Activated CD4-positive, alpha-beta T cell treated with anti-CD3 and anti-CD28 coated beads, Interleukin-2, amount 50 U/mL, for 48 hours (primary cell): ENCODE measurements at places on chromosomes 1 and 21.

DNA sequence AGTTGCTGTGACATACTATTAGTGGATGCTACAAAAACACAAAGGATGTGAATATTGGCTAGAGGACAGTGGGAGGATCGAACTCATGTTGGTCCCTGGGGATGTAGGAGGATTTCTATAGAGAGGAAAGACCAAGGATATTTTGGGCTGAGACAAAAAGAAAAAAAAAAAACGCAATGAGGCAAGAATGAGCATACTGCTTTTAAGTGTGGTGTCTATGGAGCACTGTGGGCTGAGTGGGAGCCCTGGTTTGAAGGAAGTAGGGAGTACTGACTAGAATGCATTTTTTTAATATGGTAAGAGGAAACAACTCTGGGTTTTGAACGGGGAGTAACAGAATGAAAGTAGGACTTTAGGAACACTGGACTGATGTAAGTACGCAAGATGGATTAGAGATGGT lies 450.7 kb downstream of the NEGR1 start:
- no peak for DNase-seq

DNA sequence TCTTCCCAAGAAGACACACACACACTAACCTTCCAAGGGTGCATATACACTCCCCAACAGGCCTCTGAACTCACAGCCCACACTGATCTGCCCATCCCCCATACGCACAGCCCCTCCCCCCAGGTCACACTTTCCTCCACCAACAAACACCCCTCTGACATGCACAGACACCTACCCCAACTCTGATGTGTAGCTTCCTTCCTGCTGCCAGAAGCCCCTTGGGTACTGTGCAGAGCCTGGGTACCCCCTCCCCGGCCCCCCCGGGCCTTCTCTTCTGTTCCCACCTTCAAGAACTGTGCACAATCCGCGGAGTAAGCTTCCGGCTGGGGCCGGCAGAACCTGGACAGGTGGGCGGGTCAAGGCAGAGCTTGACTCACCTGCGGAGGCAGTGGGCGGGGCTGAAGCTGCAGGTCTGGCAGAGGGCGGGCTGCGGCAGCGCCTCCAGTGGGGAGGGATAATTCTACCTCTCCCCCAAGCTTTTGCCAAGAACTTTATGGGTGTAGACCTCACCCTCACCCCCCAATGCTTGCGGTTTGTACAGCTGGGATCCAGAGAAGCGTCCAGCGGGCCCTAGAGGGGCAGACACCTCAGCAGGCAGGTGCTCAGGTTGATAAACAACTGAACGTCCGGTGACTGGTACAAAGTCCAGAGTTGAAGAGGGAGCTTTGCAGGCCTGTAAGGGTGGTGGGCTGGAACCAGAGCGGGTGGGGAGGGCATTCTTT lies at the start of gene C1orf210:
Gene C1orf210 (minus strand): TSS at position 313 of the 722 bp plus-strand sequence. CDS start 2,311 bp downstream, outside the sequence.
- no peak for DNase-seq

GRCh38 chr1:204128964-204129896 lies 22.6 kb downstream of the ETNK2 start:
- DNase-seq: peak; percentile 61

- no peak for DNase-seq
Observed at GRCh38 chr1:223478606-223479005, 85.4 kb downstream of the CCDC185 start.

- no peak for DNase-seq
Observed at GRCh38 chr21:23162198-23162946, 2164.2 kb downstream of the NCAM2 start.

GRCh38 chr1:59146651-59147358 lies 150.1 kb upstream of the FGGY start:
- peak; percentile 64 for DNase-seq

- no peak for DNase-seq
Observed at GRCh38 chr1:96487394-96487793, 234.2 kb upstream of the PTBP2 start.
